ENCODE measurements at places on chromosomes 4 and X.

DNA sequence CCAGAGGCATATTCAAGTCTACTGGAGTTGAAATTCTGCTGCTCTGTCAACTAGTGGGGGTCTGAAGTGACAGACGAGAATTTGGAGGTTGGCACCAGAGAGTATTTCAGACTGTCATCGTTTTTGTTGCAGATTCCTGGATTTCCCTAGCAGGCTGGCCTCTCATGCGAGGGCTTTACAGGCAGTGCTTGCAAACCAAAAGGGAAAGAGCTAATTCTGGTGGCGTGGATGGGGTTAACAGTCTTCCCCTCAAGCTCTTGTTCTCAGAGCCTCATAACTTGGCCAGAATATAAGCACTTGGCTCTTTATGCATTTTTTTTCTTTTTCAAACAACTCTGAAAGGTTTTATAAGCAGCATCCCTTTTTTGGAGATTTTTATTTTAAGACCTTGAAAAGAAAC lies at the start of gene SPARCL1:
SPARCL1 (minus strand) TSS at position 190 of the 400 bp plus-strand sequence. CDS start 29,802 bp downstream, outside the sequence.
- no peak for DNase-seq

GRCh38 chr4:15799141-15799540 lies 21.0 kb downstream of the CD38 start:
- no peak for DNase-seq

DNA sequence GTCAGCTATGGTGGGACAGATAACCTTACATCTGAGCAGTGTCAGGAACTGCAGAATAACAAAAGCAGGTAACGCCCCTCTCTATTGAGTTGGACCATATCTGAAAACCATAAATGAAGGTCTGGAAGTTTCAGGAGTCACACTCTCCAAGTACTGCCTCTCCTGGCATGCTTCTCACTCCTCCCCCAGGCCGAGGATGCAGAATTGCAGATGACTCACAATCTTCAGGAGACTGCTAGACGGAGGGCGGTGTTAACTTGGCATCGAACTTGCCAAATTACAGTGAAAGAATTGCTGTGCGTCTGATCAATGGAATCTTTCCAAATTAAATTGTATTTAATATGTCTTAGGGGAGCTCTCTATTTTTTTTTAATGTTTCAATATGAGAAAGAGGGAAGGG lies 67.1 kb upstream of the TRIM2 start:
- DNase-seq: no peak

DNA sequence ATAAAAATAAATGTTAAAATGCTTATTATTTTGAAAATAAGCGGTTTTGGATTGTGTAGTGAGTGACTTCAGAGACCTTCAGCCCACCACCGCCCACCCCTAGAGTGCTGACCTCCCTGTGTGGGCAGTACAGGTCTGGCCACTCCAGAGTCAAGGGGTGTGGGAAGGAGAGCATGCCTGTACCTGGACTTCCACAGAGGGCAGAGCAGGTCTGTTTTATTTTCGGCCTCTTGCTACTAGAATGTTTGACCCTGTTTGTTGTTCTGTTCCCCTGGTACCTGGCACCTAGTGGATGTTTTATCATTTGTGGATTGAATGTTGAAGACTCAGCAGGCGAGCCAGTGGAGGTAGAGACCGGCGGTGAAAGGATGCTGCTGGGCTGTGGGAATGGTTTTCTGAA lies 14.3 kb downstream of the PIGG start:
- DNase-seq: no peak

- no peak for DNase-seq
Measured at GRCh38 chr4:36551697-36552214, 270.3 kb downstream of the DTHD1 start.

DNA sequence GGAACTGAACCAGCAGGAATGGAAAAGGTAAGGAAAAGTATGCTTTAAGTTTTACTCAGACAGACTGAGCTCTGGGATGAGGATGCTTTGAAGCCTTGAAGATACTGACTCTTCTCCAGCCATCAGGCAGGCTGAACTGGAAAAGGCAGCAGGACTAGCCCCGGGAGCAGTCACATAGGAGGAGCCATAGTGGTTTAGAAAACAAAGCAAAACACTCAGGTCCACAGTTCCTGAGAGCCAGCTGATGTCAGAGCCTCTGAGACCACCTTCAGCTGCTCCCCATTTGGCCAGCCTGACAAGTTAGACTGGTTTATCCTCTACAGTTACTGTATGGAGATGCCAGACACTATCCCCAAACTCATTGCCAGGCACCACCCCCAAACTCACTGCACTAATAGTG lies 167.9 kb upstream of the CPEB2 start:
- no peak for DNase-seq

- DNase-seq: no peak
Measured at GRCh38 chr4:172998527-172999469, 169.8 kb upstream of the GALNT7 start.

- no peak for DNase-seq
Measured at GRCh38 chr4:8696369-8697127, 104.0 kb downstream of the CPZ start.

GRCh38 chr4:84966382-84967242 lies at the start of gene WDFY3:
Gene WDFY3 (minus strand): TSS chr4:84966690. CDS start chr4:84860591, 106,099 bp downstream.
- DNase-seq: no peak

DNA sequence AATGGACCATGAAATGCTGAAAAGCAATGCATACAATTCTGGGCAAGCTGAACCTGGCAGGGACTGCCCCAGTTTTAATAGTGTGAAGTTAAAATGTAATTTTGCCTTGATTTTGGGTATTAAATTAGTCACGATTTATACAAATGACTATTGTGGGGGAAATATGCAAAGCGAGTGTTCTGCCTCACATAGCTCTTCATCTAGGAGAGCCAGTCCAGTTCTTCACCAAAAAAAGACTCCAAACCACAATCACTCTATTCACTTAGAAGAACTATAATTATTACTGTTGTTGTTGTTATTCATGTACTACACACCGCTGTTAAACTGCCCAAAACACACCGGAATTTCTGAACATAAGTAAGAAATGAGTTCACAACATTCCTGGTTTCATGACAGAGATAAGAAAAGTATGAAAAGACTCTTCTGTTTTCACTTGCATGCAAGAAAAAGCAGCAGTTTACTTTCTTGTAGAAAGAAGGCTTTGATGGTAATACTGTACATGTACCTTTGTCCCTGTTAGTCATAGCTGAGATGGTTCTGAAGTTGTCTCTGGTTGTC lies 101.9 kb downstream of the QRFPR start:
- no peak for DNase-seq

GRCh38 chr4:2792711-2793585 lies at the start of gene SH3BP2:
Gene SH3BP2 (plus strand): TSS chr4:2793085. CDS start chr4:2820618, 27,533 bp downstream.
- no peak for DNase-seq

DNA sequence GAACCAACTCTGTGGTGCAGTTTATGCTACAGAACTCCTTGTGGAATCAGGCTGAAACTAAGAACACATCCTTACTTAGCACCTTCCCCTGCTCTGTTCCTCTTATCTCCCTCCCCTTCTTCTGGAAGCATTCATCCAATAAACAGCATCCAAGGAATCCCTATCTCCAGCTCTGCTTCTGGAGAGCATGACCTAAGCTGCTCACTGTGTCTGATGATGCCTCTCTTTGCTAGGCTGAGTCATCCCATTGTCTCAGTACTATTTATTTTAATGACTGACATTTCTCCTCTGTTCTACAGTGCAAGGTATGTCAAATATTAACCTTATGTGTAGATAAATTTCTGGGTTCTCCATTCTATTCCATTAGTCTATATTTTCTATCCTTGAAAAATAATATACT lies 71.2 kb downstream of the BEND2 start:
- DNase-seq: no peak

GRCh38 chrX:23503835-23504539 lies 163.3 kb upstream of the PRDX4 start:
- no peak for DNase-seq

- no peak for DNase-seq
Measured at GRCh38 chr4:64360664-64361398, 48.4 kb downstream of the TECRL start.

GRCh38 chr4:25814301-25815136 lies 48.3 kb downstream of the SEL1L3 start:
- no peak for DNase-seq
